T-helper 22 cell (primary cell): ENCODE measurements at places on chromosomes 1 and 21.

DNA sequence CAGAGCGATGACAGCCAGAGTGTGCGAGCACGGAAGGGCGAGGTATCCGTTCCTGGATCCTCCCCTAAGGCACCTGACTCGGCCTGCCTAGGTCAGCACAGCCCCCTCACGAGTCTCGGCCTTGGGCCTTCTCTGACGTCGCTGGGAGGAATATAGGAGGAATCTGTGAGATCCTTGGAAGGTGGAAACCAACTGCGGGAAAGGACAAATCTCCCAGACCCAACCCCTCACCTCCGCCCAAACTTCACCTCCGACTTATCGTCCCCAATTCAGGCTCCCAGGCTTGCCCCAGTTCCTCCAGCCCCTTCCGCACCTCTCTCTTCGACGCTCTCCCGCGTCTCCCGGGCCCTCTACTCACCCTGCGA lies 494 bp downstream of the APH1A start:
- peak; percentile 40 for DNase-seq

- no peak for DNase-seq
Measured at GRCh38 chr21:46347791-46348381, 23.9 kb downstream of the PCNT start.

GRCh38 chr1:219993554-219994433 lies 52.5 kb downstream of the EPRS1 start:
- DNase-seq = no peak

GRCh38 chr1:30895944-30896660 lies 12.5 kb downstream of the SDC3 start:
- DNase-seq = no peak

GRCh38 chr21:43004926-43005325 lies 30.6 kb downstream of the PKNOX1 start:
- no peak for DNase-seq

DNA sequence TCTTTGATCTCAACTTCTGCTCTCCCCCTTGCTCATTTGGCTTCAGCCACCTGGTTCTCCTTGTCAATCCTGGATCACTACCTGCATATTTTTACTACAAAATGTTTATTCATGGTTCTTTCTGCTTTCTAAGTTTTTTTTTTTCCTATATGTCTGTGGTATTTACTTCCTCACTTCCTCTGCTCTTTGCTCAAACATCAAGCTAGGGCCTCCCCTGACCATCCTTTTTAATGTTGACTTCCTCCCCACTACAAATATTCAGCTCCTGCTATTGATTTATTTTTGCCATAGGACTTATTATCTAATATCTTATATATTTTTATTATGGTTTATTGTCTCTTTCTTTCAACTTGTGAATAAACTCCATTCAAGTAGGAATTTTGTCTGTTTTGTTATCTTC lies 14.1 kb upstream of the SLC19A2 start:
- no peak for DNase-seq

DNA sequence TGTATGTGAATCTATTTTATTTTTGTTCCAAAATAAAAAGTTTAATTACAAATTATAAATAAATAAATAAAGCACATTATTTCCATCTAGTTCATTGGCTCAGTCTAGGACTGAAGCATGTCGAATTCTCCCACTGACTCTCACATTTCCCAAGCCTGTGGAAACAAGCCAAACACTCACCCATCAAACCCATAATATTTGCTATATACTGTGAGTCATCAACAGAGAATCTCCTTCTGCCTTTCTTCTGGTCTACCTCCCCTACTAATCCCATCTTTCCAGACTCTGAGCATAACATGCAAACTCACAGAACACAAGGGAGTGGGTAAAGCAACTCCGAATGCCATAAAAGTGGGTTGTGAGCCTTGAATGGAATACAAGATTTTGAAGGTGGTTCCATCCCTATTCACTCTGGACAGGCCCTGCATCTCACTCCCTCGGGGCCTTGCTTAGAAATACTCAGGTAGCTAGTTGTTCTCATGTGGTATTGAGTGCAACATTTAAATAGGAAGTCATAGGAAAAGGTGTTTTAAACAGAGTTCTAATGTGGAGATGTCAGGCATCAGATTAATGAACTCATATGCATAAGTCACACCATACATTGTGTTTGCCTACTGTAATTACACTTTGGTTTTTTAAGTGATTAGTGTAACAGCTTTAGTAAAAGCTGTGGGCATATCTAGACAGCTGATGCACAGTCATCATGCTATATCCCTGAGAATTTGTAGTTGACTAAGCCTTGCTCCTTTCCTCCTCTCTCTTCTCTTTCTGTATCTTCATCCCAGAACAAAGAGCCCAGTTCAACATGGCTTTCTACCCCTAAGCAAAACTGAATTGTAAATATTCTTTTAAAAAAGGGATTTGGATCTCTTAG lies 47.0 kb downstream of the F5 start:
- no peak for DNase-seq

GRCh38 chr1:82837766-82838465 lies 1037.2 kb downstream of the ADGRL2 start:
- DNase-seq = no peak

GRCh38 chr1:46643368-46643775 lies 24.8 kb downstream of the ATPAF1 start:
- DNase-seq = no peak
